Naive thymus-derived CD8-positive, alpha-beta T cell (primary cell): ENCODE measurements at places on chromosomes 11 and 22. TPM values are rescaled to one million over a fixed set of nuclear protein-coding genes. Genes with fewer than 3 reads are reported as not detected.
A peak's percentile ranks its signal among the peaks of the same experiment; 100 is the strongest.

MFNG gene
- 235 TPM for total RNA-seq

- no peak for DNase-seq
Measured at GRCh38 chr11:71977090-71977489, 21.6 kb upstream of the IL18BP start.

GRCh38 chr11:122232985-122233384, 117.0 kb upstream of the BLID start:
- no peak for DNase-seq

- no peak for DNase-seq
Measured at GRCh38 chr22:37016134-37016910, 2.9 kb downstream of the TST start.

DNA sequence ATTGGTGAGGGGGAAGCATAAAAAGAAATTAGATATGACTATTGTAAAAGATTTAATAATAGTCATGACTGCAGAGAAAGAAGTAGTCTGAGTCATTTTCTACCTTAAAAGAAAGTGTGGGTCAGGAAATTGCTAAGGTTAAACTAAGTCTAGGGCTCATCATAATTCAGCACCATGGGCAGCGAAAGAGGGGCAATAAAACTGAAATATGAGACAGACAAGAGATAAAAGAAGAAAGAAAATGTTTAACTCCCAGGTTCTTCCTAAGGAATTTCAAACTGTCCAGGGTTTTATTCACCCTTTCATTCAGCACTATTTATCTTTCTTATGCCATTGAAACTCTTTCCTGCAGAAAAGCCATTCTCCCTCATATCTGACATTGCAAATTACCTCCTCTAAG, 114.4 kb upstream of the API5 start:
- no peak for DNase-seq

DNA sequence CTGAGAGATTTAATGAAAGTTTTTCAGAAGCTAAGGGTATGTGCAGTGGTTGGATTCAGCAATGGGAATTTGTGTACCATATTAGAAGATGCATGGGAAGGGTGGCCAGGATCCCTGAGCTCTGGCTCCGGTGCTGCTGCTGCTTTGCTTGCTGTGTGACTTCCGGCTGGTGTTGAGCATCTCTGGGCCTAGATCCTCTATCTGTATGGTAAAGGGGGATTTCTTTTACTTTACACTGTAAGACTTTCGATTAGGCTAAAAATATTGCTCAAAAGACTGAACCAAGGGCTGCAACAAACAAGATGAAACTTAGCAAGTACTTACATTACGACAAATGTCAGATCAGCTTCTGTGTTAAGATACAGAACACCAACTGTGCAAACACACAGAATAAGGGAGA, 39.1 kb downstream of the XRRA1 start:
- DNase-seq: no peak

GRCh38 chr11:130817330-130817944, 98.8 kb downstream of the SNX19 start:
- no peak for DNase-seq

GRCh38 chr11:99098258-99098657, 77.5 kb downstream of the CNTN5 start:
- DNase-seq: no peak

GRCh38 chr22:19961201-19961580, 19.6 kb upstream of the TXNRD2 start:
- DNase-seq: no peak

DNA sequence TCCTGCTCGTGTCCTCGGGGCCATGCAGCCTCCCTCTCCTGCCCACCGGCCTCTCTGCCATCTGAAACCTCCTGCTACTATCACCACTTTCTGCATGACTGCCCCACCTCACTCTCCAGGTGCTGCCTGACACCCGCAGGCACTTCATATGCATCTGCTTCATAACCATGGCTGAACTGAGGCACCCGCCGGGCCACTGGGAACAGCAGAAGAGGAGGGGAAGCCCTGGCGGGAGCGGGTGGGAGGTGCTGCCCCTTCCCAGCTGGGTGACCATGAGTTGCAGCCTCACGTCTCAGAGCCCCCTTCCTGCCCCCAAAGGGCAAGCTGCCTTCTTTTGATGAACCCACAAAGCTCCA, 21.7 kb upstream of the PICK1 start:
- no peak for DNase-seq

DNA sequence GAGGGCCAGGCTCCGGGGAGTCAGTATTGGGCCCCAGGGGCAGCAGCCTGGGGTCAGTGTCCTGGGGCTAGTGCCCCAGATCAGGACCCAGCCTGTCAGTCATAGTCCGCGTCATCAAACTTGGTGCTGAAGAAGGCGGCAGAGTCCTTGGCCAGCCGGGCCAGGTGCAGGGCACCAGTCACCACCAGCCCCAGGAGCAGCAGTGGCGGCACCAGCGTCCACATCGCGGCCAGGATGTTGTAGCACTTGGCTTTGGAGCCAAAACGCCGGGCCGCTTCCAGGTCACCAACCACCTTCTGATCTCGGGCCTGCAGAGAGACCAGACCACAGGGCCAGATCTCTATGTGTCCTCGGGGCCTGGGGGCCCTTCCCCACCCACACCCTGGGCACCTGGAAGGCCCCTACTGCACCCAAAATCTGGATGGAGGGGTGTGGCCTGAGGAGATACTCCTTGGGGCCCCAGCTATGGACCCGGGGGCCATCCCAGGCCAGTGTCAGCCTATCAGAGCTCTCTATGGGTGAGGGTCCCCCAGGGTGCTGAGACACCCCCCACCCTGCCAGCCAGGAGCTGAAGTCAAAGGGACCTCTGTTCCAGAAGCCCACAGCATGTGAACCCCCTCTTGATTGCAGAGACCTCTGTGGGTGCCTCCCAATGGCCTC, 790 bp downstream of the IFITM5 start:
- peak; percentile 6 for DNase-seq

DNA sequence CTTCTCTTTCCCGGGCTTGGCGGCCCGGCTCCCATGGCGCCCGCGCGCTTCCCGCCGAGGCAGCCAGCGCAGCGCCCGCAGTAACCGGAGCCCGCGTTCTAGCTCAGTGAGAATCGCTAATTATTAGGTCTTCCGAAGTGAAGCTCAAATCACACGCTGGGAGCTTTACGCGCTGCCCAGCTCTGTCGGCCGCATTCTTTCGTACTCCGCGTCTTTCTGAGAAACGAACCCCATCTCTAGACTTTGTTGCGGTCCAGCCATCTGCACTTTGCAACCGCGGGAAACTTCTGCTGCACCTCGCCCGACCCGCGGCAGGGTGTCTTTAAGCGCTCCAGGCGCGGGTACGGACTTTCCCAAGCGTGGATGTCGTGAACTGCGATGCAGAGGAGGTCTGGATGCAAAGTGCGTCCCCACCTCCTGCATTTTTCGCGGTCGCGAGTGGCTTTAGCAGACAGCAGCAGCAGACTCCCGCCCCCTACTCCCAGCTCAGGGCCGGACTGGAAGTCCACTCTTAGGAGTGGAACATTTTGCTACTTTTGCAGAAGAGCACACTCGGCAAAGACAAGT, 6.0 kb upstream of the PAX6 start:
- no peak for DNase-seq

GGTLC3 gene
- total RNA-seq: not detected

ATF4 gene
- 301 TPM for total RNA-seq

OR6T1 gene
- total RNA-seq: not detected

GRCh38 chr11:44192462-44193100, 97.1 kb downstream of the EXT2 start:
- no peak for DNase-seq

DNA sequence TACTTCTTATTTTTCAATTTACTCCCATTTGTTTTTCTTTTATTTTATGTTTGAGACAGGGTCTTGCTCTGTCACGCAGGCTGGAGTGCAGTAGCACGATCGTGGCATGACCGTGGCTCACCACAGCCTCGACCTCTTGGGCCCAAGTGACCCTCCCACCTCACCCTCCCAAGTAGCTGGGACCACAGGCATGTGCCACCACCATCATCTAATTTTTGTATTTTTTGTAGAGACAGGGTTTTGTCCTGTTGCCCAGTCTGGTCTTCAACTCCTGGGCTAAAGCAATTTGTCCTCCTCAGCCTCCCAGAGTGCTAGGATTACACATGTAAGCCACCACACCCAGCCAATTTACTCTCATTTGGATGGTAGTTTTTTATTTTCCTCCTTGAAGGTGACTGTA, 679.3 kb upstream of the CCDC179 start:
- DNase-seq: no peak

SMC1B gene
- total RNA-seq: 0.16 TPM

GRCh38 chr11:440065-441042, 1.5 kb downstream of the ANO9 start:
- no peak for DNase-seq

- DNase-seq: no peak
Measured at GRCh38 chr11:57370251-57370650, 10.7 kb downstream of the PRG3 start.

SYT12 gene
- total RNA-seq: not detected
